Type B pancreatic cell (in vitro differentiated cells): ENCODE measurements at places on chromosomes 3 and 15. TPM values are rescaled to one million over a fixed set of nuclear protein-coding genes. Genes with fewer than 3 reads are reported as not detected.

DNA sequence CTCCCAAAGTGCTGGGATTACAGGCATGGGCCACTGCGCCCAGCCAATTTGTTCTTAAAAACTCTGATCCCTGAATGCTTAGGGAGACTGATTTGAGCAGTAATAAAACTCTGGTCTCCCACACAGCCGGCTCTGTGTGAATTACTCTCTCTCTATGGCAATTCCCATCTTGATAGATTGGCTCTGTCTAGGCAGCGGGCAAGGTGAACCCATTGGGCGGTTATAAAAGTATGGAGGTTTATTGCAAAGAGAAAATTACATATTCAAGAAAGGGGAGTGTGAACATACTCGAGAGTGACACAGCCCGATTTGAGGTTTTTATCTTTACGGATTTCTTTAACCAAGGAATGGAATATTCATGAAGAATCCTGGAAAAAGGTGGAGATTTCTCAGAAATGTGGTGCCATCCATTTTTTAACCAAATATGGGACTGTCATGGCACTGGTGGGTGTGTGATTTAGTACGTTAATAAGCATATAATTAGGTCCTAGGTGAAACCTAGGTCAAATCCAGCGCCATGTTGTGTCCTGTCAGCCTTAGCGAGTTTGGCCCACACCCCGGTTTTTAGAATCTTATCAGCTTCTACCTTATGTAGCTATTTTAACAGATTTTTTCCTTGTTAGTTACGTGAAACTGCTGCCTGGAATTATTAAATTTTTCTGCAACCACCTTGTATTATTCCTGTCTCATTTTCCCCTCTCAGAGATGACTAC lies 7.2 kb upstream of the GMPS start:
- no peak for DNase-seq

TGM5 gene
- 0.22 and 0.71 TPM in 2 replicates for total RNA-seq

DNA sequence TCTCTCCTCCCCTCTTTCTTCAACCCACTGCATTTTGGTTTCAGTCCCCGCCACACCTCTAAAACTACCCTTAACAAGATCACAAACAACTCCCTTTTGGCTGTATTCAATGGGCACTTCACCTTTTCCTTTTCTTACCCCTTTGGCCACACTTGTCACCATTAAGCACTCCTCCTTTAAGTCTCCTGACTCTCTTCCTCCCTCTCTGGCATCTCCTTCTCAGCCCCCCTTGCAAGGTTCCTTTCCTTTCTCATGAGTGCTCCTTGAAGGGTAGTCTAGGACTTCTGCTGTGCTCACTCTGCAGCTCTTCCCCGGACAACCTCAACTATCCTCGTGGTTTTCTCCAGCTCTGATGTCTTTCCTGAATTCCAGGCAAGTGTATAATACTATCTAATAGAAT lies 103.7 kb downstream of the RPL22L1 start:
- no peak for DNase-seq

CCRL2 gene
- 0.17 and 0.34 TPM in 2 replicates for total RNA-seq

DNA sequence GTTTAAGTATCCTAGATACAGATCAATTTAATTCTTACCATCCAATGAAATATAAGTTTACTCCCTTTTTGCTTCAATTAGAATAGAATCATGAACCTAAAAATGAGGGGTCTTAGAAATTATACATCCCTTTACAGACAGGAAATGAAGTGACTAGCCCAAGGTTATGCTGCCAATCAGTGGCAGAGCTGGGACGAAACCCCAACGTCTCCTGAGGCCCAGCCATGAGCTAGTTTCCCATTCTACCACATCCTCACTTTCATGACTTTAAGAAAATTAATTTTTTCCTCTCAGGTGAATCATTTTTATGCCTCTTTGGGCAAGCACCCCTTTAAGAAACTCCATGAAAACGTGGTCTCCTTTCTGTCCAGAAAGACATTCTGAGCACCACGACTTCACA lies 11.2 kb downstream of the LRIG1 start:
- no peak for DNase-seq
